ENCODE measurements at places on chromosomes 13 and 19.

- DNase-seq, result no peak
Observed at GRCh38 chr13:71858647-71859046, 8.4 kb downstream of the DACH1 start.

DNA sequence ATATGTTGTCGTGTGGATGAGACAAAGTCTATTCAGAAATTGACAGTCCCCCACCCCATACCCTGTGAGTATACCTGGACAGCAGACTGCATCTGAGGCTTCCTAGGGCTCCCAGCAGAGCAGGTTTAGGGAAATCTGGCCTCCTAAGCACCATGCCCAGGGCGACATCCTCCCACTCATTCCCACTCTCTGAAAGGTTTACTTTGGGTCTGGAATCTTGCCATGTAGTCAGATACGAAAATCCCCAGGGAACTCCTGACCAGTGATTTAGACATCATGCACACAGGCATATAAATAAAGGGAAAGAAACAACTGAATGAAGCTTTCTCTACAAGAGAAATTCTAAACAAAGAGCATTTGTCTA lies 717 bp upstream of the NALCN start:
- no peak for DNase-seq

DNA sequence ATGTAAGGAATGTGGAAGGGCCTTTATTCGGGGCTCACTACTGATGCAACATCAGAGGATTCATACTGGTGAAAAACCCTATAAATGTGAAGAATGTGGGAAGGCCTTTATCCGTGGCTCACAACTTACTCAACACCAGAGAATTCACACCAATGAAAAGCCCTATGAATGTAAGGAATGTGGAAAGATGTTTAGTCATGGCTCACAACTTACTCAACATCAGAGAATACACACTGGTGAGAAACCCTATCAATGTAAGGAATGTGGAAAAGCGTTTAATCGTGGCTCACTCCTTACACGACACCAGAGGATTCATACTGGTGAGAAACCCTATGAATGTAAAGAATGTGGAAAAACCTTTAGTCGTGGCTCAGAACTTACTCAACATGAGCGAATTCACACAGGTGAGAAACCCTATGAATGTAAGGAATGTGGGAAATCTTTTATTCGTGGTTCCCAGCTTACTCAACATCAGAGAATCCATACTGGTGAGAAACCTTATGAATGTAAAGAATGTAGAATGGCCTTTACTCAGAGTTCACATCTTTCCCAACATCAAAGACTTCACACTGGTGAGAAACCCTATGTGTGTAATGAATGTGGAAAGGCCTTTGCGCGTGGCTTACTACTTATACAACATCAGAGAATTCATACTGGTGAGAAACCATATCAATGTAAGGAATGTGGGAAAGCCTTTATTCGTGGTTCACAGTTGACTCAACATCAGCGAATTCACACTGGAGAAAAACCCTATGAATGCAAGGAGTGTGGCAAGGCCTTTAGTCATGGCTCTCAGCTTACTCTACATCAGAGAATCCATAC lies 44.3 kb downstream of the ZNF585A start:
- DNase-seq, result no peak

DNA sequence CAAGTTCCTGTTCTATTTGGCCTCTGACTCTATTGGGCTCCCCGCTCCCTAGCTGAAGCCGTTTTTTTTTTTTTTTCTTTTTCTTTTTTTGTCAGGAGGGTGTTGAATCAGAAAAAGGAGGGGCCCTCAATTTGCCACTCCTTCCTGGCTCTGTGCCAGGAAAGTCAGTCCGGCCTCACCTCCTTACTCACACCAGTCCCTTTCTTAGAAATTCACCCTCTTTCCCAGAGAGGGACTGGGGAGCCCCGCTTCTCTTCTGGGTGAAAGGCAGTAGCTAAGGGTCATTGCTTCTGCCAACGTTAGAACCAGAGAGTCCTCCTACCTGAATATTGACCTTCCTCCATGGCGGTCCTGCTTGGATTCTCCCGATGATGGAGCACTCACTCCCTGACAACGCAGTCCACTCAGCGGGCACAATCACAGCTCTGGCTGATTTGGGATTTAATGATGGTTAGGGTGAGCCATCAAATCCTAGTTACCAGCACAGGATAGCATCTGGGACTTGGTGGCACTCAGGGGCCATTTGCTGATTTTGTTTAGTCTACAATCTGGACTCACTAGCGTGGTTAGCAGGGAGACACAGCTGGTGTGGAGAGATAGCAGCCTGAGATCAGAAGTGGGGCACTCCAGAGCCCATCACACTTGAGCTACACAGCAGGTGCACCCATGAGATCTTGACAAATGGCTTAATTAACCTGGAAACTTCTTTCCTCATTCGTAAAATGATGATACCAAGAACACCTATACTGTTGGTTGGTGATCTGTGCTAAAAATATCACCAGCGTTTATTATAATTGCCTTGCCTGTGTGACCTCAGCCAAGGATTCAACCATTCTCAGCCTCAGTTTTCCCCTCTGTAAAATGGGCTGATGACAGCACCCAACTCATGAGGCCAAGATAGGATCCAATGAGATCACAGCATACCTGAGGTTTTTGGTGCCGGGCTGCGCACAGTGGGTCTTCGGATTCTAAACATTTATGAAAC lies 2.2 kb downstream of the FCER2 start:
- DNase-seq, result no peak

GRCh38 chr13:108126056-108126455 lies 89.3 kb downstream of the LIG4 start:
- no peak for DNase-seq

DNA sequence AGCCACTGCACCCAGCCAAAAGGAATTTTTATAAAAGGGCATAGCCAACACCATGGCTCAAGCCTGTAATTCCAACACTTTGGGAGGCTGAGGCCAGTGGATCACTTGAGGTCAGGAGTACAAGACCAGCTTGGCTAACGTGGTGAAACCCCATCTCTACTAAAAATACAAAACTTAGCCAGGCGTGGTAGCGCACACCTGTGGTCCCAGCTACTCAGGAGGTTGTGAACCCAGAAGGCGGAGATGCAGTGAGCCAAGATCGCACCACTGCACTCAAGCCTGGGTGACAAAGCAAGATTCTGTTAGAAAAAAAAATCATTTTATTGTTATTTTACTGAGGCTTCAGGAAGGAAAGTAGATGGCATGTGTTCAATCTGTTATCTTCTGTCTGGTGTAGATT lies 31.3 kb upstream of the FOXO1 start:
- no peak for DNase-seq

DNA sequence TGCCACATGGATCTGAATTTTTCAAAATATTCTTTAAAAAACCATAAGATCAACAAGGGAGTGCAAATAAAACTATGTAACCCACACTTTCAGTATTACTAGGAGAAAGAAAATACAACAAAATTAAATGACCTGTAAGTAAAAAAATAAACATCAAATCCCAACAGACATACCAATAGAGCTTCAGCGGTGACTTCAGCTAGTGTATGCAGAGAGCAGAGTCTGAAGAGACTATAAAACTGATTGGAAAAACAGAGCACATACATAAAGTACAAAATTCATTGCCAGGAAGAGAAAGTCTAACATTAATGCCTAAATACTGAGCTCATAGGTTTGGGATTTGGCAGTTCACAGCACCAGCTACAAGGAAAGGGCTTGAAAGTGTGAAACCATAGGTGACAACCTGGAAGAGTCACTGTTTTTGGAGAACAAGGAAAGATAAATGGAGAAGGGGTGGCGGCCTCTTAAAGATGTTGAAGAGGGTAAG lies 291.1 kb downstream of the LMO7 start:
- DNase-seq, result no peak

- no peak for DNase-seq
Observed at GRCh38 chr13:52012512-52012836, 276 bp downstream of the ALG11 start.

GRCh38 chr19:29446361-29446760 lies 79.4 kb upstream of the VSTM2B start:
- DNase-seq, result no peak

DNA sequence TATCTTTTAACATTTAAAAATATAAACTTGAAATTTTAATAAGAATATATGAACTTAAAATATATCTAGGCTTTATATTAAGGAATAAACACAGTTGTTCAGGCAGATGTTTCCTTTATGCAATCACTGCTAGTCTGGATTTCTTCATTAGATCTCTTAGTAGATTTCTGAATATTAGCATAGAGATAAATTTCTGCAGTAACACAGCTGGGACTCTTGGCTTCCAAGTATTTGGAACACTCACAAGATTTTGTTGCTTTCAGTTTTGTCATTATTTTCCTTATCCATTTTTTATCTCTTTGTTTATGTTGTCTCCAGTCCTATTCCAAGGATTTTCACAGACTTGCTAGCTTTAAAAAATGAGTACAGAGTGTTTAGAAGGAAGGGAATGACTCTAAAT lies 857.1 kb downstream of the GPC5 start:
- DNase-seq, result no peak

GRCh38 chr19:49064768-49065611 lies at the start of gene NTF4:
NTF4 (minus strand) TSS chr19:49064818; CDS start chr19:49061997, 2,821 bp downstream.
- no peak for DNase-seq

DNA sequence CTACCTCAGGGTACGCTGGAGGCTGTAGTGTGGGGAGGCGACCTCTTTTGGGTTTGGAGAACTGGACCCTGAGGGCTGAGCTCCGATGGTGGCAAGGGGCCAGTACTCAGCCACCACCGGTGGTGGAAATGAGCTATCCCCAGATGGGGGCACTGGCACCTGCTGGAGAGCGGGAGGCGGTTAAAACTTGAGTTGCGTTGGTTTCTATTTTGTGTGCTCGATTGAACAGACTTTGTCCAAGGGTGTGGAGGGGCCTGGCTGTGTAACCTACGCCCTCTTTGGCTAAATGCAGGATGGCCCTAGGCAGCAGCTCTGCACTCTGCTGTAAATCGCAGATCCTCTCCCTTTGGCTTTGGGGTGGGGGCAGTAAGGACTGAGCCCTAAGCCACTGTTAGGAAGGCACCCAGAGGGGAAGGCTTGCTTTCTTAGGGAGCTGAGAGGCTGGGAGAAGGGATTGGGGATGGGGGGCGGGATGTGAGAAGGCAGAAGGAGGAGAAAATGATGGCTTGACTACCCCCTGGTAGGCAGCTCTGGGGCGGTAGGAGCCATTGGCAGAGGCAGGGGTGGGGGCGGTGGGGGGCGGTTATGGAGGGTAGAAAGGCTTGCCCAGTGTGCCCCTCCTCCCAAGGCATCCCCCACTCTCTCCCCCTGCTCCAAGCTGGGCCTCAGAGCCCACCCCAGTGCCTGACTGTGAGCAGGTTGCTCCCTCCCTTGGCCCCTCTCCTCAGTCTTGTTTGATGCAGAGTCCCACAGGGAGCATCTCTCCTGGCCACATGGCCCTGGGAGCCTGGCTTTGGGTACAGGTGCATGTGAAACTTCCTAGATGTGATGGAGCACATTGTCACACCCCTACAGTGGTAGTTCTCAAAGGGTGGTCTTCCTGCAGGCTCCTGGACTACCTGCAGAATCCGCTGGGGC lies 5.0 kb downstream of the VSTM2B start:
- DNase-seq, result no peak

- no peak for DNase-seq
Observed at GRCh38 chr13:77001963-77002587, 10.2 kb downstream of the CLN5 start.

- no peak for DNase-seq
Observed at GRCh38 chr13:65133094-65133493, 2097.0 kb downstream of the PCDH9 start.

DNA sequence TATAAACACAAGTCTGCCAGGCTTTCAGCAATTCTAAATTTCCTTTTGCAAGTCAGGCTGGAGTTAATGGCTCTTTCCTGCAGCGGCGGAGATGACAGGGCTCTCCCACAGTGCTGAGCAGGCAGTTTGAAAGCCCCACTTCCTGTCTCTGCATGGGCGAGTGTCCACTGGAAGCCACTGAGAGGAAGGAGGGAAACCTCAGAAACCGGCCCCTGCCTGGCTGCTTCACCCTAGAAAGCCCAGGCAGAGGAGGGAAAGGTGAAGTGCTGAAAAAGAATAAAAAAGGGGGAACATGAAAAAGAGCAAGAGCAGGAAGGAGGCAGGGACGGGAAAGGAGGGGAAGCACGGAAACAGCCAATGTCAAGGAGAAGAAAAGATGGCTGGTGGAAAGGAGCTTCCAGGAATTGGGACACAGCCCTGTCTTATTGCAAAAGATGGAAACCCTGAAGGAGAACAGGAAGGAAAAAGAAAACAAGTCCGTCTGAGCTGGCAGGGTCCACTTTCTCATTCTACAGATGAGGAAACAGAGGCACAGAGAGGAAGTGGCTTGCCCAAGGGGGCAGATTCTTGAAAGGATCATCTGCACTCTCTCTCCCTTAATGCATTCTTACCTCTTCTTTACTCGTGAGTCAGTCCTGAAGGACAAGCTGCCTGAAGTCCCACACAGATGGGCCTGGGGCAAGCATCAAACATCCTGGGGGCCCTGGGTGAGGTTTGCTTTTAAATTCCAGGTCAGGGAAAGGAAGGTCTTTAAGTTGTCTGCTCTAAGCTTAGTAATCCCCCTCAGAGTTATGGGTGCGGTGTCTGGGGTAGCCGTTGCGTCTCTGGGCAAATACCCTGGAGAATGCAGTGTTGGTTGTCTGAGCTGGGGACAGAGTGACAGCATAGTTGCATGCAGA lies 38.8 kb upstream of the ALOX5AP start:
- no peak for DNase-seq

GRCh38 chr19:51570962-51571575 lies at the start of gene ZNF175:
ZNF175 (plus strand) TSS chr19:51571283; CDS start chr19:51573330, 2,047 bp downstream.
- DNase-seq, result peak; percentile 73

GRCh38 chr13:75195495-75196146 lies 286.3 kb downstream of the TBC1D4 start:
- no peak for DNase-seq

- no peak for DNase-seq
Observed at GRCh38 chr19:10768936-10769335, 51.1 kb downstream of the DNM2 start.

GRCh38 chr19:52898101-52898500 lies 666 bp upstream of the ZNF320 start:
- DNase-seq, result no peak

DNA sequence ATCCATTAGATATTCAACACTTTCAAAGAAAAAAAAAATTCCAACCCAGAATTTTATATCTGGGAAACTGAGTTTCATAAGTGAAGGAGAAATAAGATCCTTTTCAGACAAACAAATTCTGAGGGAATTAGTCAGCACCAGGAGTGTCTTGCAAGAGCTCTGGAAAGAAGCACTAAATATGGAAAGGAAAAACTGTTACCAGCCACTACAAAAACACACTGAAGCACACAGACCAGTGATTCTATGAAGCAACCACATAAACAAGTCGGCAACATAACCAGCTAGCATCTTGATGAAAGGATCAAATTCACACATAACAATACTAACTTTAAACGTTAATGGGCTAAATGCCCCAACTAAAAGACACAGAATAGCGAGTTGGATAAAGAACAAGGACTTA lies 368.4 kb upstream of the MIR17HG start:
- DNase-seq, result no peak

- DNase-seq, result no peak
Observed at GRCh38 chr13:51405176-51405575, 47.7 kb downstream of the INTS6 start.

DNA sequence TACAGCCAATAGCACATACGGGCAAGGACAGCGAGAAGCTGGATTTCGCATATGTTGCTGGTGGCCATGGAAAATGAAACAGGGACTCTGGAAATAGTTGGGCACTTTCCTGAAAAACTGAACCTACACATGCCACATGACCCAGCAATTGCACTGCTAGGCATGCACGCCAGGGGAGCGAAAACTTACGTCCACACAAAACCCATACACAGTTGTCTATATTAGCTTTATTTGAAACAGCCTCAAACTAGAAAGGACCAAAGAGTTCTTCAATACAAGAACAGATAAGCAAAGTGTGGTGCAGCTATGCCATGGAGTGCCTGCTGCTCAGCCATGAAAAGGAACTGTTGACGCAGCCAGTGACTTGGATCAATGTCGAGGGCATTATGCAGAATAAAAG lies 7.3 kb upstream of the SPACA7 start:
- DNase-seq, result no peak

- no peak for DNase-seq
Observed at GRCh38 chr19:50820549-50821247, 2.9 kb downstream of the KLK1 start.
